Esophagus muscularis mucosa (tissue), 4 donors: ENCODE measurements at places on chromosomes 7 and 10.

- no peak overlapping the region for H3K4me3 ChIP-seq
- no peaks in the 10 kb centered on the region for H3K36me3 ChIP-seq
- H3K27ac ChIP-seq = no peak overlapping the region
- no peak for DNase-seq
- no peaks in the 10 kb centered on the region for H3K4me1 ChIP-seq
- H3K27me3 ChIP-seq = no peaks in the 10 kb centered on the region
Measured at GRCh38 chr7:14380881-14381280, 391.4 kb upstream of the ETV1 start.

DNA sequence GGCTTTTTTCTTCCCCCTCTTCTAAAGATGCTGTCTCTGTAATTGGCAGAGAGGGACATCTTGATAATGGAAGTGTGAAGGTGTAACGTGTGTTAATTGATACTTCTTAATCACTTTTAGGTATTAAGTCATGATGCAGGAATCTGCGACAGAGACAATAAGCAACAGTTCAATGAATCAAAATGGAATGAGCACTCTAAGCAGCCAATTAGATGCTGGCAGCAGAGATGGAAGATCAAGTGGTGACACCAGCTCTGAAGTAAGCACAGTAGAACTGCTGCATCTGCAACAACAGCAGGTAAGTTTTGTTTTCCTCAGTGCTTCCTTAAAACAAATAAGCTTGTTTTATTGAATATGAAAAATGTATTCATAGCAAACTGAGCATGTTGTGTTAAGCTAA is 11.8 kb downstream of the FOXP2 start:
- no peaks in the 10 kb centered on the region for H3K27me3 ChIP-seq
- DNase-seq = no peak
- no peak overlapping the region for H3K4me3 ChIP-seq
- H3K36me3 ChIP-seq = no peaks in the 10 kb centered on the region
- H3K4me1 ChIP-seq = peaks cover 61% of the 10 kb centered on the region

DNA sequence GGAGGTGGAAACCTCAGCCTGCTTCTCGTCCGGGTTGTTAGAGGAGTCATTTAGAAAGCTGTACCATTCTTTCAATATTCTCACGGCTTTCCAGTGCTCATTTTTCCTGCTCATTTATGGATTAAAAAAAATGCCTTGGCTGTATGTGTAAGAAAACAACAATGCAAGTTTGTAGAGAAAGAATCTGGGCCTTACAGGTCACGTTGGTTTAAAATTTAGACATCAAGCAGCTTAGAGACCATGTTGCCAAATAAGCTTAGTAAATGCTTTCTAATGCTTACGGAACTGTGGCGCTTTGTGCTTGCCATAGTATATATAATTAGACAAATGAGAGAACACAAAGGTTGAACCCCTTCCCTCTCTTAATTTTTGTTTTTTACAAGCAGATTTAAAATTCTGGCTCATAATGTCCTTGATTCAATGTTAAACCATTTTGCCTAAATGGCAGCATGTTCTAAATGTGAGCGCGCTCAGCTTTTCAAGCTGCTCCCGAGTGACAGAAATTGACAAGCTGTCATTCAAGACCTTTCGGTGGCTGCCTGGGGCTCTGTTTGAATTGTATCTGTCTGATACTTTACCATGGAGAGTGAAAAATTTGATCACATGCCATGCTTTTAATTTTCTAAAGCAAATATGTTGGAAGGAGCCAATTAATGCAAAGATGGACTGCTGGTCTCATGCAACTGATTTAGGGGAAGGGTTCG is 1.1 kb downstream of the ARMS2 start:
- peak; percentile 53 for DNase-seq
- H3K4me3 ChIP-seq = no peak overlapping the region
- H3K27ac ChIP-seq = no peak overlapping the region
- peaks cover 9% of the 10 kb centered on the region for H3K4me1 ChIP-seq
- no peaks in the 10 kb centered on the region for H3K27me3 ChIP-seq

DNA sequence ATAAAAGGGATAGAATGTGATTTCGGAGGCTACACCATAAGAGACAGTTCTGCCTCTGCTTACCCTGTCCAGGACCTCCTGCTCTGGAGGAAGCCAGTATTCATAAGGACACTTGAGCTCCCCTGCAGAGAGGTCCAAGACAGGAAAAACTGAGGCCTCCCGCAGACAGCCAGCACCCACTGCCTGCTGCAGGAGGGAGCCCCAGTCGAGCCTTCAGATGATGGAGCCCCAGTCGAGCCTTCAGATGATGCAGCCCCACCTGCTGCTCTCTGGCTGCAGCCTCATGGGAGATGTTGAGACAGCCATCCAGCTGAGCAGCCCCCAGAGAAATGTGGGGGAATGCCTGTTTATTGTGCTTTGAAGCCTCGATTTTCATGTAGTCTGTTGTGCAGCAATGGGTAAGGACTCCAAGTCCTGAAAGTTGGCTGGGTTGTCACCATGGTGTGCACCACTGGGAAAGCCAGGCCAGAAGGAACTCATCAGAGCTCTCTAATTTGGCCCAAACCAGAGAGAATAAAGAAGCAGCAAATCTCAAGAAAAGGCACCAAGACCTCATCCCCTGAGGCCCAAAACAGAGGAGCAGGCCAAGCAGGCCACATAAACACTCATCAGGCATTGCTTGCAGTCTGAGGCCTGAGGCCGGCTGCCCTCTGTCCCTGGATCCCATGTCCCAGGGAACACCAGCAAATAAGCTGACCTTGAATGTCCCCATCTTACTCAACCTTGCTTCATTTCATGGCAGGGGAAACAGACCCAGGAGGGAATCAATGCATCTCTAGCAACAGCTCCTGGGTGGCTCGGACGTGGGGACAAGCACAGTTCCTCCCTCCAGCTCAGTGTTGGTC is 30.9 kb downstream of the CALML5 start:
- H3K36me3 ChIP-seq = no peaks in the 10 kb centered on the region
- DNase-seq = peak; percentile 85
- no peaks in the 10 kb centered on the region for H3K27me3 ChIP-seq
- H3K4me3 ChIP-seq = no peak overlapping the region
- H3K4me1 ChIP-seq = peaks cover 28% of the 10 kb centered on the region

DNA sequence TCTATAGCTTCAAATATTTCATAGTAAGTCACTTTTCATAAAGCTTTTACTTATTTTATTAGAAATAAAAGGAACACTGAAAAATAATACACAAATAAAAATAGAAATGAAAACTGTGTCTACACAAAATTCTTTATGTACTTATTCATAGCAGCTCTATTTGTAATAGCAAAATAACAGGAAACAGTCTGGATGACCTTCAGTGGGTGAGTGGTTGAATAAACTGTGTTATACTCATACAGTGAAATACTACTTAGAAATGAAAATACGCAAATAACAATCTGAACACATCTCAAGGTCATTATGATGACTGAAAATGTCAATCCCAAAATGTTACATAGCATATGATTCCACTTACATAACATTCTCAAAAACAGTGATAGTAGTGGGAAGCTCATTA is 138.7 kb upstream of the PCLO start:
- H3K4me3 ChIP-seq = no peak overlapping the region
- no peaks in the 10 kb centered on the region for H3K4me1 ChIP-seq
- no peak overlapping the region for H3K27ac ChIP-seq
- no peak for DNase-seq

- no peaks in the 10 kb centered on the region for H3K4me1 ChIP-seq
- DNase-seq = no peak
- H3K27ac ChIP-seq = no peak overlapping the region
- no peak overlapping the region for H3K4me3 ChIP-seq
- no peaks in the 10 kb centered on the region for H3K36me3 ChIP-seq
Measured at GRCh38 chr7:42876182-42877068, 35.4 kb downstream of the C7orf25 start.

DNA sequence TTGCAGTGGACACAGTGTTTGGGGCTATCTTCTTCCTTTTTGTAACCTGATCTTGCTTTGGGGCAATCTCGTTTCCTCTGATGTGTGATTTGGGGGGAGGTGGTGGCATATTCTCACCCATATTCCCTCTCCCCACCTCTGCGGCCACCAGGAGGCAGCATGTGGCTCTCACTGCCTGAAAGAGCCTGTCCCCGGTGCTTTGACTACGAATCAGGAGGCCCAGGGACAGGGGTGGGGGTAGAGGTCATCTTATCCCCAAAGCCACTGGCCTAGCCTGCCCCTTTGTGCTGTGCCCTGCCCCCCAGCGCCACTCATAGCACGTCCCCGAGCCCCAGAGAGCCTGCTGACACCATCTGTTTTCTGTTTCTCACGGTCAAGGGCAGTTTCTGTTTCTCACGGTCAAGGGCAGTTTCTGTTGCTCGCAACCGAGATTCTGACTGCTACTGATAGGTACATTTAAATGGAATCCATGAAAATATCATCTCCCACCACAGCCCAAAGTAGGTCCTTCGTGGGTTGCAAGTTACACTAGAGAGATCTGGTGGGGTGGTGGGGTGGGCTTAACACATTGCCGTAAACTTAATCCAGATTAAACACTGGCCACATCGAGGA is 28.2 kb downstream of the PHYH start:
- no peak for DNase-seq
- H3K4me1 ChIP-seq = no peaks in the 10 kb centered on the region
- H3K4me3 ChIP-seq = no peak overlapping the region
- H3K36me3 ChIP-seq = no peaks in the 10 kb centered on the region
- no peak overlapping the region for H3K27ac ChIP-seq

DNA sequence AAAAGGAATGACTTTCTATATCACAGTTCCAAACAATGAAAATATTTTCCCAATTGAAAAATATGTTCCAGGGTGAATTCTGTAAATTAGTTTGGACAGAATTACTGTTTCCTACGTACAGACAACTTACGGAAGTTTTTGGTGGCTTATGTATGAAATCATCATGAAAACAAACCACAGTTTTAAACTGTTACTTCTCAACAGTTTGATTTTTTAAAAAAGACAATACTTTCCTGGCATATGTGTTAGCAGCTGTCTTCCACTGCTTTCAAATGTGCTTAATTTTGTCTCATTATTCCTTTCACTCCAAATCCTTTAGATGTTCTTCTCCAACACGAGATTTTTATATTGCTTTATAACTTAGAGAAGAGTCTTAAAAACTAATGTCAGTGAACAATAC is 56.2 kb downstream of the SEMA3A start:
- H3K4me1 ChIP-seq = peaks cover 20% of the 10 kb centered on the region
- no peak overlapping the region for H3K4me3 ChIP-seq
- no peak for DNase-seq
- no peak overlapping the region for H3K27ac ChIP-seq
- H3K27me3 ChIP-seq = no peaks in the 10 kb centered on the region

DNA sequence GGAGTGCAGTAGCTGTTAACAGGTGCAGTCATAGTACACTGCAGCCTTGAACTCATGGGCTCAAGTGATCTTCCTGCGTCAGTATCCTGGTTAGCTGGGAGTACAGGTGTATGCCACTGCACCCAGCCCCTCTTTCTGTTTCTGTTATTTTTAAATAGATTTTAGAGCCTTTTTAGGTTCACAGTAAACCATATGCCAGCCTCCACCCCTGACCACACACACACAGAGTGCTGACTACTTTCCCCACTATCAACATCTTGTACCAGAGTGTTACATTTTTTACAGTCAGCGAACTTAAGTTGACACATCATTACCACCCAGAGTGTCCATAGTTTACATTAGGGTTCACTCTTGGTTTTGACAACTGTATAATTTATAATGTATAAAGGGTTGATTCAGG is 32.1 kb downstream of the MARCHF5 start:
- no peak overlapping the region for H3K4me3 ChIP-seq
- DNase-seq = no peak
- peaks cover 4% of the 10 kb centered on the region for H3K4me1 ChIP-seq
- no peak overlapping the region for H3K27ac ChIP-seq
- no peaks in the 10 kb centered on the region for H3K36me3 ChIP-seq

- H3K4me3 ChIP-seq = no peak overlapping the region
- H3K27ac ChIP-seq = no peak overlapping the region
- H3K4me1 ChIP-seq = no peaks in the 10 kb centered on the region
- no peaks in the 10 kb centered on the region for H3K27me3 ChIP-seq
- DNase-seq = no peak
Measured at GRCh38 chr7:117728890-117729624, 144.2 kb downstream of the CTTNBP2 start.

GRCh38 chr10:43131256-43131655 is 7.0 kb upstream of the CSGALNACT2 start:
- DNase-seq = peak; percentile 64
- H3K4me1 ChIP-seq = peaks cover 5% of the 10 kb centered on the region
- H3K27ac ChIP-seq = no peak overlapping the region
- no peak overlapping the region for H3K4me3 ChIP-seq

DNA sequence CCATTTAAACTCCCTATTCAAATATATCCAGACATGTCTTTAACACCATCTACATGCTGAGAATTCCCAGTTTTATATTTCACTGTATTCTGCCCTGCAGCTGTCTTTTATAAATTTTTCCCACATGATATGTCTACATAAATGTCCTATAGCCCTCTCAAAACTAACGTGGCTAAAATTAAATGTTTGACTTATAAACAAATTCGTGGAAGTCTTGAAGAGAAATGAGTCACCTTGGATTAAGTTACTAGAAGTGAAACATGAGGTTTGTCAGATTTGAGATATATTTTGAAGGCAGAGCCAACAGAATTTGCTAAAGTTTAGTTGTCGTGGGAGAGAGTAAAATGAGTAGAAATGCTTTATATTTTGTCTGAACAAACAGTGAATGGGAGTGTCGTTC is 386.9 kb upstream of the CNTNAP2 start:
- no peak overlapping the region for H3K27ac ChIP-seq
- H3K4me3 ChIP-seq = no peak overlapping the region
- no peaks in the 10 kb centered on the region for H3K27me3 ChIP-seq

DNA sequence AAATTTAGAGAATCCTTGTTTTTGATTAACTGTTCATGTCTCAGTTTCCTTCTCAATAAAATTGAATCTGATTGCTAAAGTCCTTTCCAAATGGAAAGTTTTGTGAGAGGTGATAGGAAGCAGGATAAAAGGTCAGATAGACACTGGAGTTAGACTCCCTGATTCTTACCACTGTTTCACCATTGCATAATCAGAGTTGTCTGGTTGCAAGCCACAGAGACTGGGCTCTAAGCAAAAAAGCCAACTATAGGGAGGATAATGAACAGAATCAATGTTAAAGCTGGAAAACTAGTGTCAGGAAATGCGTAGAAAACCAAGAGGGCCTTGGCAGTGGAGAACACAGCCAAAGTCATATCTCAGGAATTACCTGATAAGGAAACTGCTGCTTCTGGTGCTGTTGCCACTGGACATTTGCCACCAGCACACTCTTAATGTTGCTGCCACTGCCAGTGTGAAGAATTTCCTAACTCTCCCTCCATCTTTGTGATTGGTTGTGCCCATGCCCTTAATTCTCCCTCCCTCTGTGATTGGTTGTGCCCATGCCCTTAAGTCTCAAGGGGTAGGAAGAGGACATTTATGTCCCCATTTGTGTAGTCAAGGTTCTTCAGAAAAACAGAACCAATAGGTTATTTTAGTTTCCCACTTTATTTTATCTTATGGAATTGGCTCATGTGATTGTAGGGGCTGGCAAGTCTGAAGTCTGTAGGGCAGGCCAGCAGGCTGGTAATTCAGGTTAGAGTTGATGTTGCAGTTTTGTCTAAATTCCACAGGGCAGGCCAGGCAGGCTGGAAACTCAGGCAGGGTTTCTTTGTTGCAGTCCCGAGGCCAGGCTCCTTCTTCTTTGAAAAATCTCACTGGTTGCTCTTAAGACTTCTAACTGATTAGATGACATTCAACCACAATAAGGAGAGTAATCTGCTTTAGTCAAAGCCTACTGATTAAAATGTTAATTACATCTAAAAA is 639.0 kb downstream of the REEP3 start:
- no peak overlapping the region for H3K4me3 ChIP-seq
- H3K36me3 ChIP-seq = no peaks in the 10 kb centered on the region
- H3K27ac ChIP-seq = no peak overlapping the region
- H3K27me3 ChIP-seq = no peaks in the 10 kb centered on the region
